Naive thymus-derived CD8-positive, alpha-beta T cell (primary cell): ENCODE measurements at places on chromosomes 13 and 19. TPM values are rescaled to one million over a fixed set of nuclear protein-coding genes. Genes with fewer than 3 reads are reported as not detected.

DNA sequence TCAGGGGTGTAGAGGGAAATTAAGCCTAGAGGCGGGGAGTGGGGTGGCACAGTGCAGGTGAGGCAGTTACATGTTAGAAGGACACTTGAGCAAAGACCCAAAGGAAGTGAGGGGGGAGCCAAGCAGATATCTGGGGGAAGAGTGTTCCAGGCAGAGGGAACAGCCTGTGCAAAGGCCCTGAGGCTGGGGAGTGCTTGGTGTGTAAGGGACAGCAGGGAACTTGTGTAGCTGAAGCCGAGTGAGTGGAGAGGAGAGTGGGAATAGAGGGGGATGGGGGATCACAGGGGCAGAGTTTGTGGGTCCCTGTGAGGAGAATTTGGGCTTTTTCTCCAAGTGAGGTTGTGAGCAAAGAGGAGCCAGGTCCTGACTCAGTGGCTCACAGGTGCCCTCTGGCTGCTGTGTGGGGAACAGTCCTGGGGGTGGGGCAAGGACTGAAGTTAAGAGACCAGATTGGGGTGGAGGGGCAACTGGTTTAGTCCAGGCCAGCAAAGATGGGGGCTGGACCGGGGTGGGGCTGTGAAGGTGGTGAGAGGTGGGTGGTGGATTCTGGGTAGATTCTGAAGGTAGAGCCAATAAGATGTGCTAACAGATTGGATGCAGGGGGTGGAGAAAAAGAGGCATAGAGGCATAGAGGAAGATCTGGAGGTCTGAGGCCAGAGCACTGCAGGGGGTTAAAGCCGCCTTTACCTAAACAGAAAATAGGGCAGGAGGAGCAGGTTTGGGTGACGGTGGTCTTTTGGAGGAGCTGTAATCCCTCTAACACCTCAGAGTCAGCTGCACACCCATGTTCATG, 75.3 kb downstream of the CACNA1A start:
- peak; percentile 49 for DNase-seq

DNA sequence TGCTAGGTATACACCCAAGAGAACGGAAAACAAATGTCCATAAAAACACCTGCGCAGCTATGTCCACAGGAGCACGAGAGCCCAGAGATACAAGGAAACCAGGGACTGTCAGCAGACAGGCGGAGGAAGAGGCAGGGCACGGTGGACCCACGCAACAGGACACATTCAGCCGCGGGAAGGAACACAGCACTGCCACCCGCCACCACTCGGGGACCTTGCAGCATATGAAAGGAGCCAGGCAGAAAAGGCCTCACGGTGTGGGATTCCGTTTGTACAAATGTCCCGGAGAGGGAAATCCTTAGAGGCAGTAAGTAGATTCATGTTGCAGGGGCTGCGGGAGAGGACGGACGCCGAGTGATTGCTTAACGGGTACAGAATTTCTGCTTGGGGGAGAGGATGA, 7.8 kb downstream of the HSPBP1 start:
- DNase-seq = no peak

DNA sequence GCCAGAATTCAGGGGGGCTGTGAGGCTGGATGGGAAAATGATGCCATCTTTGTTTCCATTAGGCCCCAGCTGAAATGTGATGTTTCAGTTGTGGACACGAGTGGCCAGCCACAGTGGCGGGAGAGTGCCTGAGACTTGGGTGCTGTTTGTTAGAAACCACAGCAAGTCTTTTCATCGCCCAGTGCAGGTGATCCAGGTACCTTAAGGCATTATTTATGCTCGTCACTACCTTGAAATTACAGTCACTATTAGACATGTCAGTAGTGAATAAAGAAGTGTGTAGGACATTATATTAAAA, 82.5 kb upstream of the TM9SF2 start:
- no peak for DNase-seq

- DNase-seq = no peak
These were observed 6.8 kb upstream of the GTF2F2 start for GRCh38 chr13:45113233-45114224.

DNA sequence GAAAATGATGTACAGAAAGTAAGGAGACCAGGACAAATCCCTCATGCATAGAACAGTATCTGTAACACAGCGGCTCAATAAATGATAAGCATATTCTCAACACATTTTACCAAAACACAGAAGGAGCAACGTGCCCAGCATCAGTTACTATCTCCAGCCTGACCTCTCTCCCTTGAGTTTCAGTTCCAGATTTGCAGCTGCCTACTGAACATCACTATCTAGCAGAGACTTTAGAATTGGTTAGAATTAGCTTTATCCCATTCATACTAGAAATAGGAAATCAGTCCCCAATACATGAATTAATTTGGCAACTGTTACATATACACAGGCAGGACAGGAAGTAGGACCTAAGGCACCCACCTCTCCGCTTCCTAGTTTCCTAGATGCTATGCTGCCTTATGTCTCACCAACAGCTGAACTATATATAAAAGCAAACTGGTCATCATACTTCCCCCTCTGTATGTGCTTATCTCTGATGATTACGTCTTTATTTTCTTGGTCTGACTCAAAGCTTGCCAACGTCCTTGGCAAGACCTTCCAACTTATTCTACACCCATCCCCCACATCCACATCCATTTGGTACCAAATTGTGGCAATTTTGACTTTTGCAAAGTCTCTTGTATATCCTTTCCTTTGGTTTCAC, 61.1 kb downstream of the SACS start:
- no peak for DNase-seq

STOML3 gene
- total RNA-seq = not detected

CCDC106 gene
- 5.3 TPM for total RNA-seq
